Stimulated activated CD4-positive, alpha-beta T cell treated with anti-CD3 and anti-CD28 coated beads, TNF-alpha, amount 100 ng/mL, for 4 hours (primary cell): ENCODE measurements at places on chromosomes 3 and 15.

GRCh38 chr15:36545467-36545992, 33.9 kb upstream of the CDIN1 start:
- no peak for DNase-seq

DNA sequence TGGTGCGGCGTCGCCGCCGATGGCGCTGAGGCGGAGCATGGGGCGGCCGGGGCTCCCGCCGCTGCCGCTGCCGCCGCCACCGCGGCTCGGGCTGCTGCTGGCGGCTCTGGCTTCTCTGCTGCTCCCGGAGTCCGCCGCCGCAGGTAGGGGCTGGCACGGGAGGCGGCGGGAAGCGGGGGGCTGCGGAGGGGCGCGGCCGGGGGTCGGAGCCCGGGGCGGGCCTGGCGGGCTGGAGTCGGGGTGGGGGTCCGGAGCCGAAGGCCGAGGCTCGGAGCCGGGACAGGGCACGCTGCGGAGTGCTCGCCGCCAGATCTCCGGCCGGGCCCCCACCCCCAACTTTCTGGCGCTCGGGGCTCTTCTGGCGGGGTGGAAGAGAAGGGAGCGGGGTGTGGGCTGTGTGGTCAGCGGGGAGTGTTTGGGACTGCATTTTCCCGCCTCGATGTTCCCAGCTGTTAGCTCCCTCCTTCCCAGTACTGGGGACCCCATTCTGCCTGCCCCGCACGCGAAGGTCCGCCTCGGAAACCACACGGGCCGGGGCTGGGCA, 299 bp downstream of the TYRO3 start:
- no peak for DNase-seq

- no peak for DNase-seq
Measured at GRCh38 chr3:34106879-34107278, 308.4 kb downstream of the PDCD6IP start.

- no peak for DNase-seq
Measured at GRCh38 chr3:191695815-191696153, 234.8 kb downstream of the PYDC2 start.

GRCh38 chr15:59812889-59813288, 123.8 kb upstream of the BNIP2 start:
- DNase-seq: no peak

DNA sequence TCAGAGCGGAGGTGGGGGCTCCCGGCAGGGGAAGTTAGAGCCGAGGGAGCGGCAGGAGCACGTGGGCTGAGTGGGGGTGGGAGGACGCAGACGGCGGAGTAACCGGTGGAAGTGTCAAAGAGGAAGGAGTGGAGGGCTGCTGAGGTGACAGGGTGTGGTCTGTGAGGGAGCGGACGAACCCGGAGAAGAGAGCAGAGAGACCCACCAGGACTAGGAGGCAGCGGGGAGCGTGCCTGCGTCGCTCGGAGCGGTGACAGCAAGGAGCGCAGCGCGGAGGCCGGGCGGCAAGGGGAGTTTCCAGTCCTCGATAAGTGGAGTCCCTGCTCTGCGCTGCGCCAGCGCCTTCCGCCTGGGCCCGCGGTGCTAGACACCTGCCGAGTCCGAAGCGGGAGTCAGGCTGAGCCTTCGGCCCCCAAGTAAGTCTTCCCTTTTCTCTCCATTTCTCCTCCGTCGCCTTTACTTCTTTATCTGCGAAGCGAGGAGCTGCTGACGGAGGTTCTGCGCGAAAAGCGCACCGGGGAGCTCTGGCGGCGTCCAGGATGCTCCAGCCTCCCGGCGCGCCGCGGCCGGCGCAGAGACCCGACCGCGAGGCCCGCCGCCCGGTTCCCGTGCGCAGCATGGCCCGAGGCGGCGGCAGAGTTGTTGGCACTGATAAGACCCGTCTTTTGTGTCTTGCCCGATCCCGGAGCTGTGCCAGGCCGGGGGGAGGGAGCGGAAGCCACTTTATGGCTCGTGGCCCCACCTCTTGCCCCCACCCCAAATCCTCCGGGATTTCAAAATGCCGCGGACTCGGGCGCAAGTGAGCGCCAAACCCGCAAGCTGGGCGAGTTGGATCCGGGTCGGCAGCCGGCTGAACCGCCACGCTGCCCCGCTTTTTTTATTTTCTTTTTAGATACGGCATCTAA, 533.0 kb upstream of the SEMA6D start:
- DNase-seq: no peak

- DNase-seq: no peak
Measured at GRCh38 chr15:94387442-94387841, 156.1 kb downstream of the MCTP2 start.

- no peak for DNase-seq
Measured at GRCh38 chr3:123193448-123194101, 8.2 kb upstream of the SEC22A start.

DNA sequence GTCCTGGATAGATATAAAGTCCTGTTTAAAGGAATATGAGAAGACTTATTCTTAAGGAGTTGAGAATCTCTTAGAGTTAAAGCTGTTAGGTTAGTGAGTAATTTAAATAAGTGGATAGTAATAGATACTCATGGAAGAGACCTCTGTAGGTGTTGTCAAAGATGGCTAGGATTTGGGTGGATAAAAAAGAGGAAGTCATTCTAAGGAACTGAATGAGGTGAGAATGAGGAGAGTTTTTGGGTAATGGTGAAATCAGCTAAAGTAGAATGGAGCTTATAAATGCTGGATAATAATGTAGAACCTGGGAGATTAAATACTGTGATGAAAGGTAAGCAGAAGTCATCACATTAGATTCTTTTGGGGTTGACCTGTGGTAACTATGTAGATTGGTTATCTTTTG, 8.1 kb downstream of the ARIH1 start:
- no peak for DNase-seq

- no peak for DNase-seq
Measured at GRCh38 chr3:127716384-127716783, 43.6 kb downstream of the ABTB1 start.

- no peak for DNase-seq
Measured at GRCh38 chr3:45921158-45922038, 21.9 kb upstream of the CXCR6 start.

- DNase-seq: no peak
Measured at GRCh38 chr3:15506571-15506970, 14.9 kb downstream of the COLQ start.

GRCh38 chr15:76588811-76589747, 252.5 kb downstream of the ISL2 start:
- no peak for DNase-seq

DNA sequence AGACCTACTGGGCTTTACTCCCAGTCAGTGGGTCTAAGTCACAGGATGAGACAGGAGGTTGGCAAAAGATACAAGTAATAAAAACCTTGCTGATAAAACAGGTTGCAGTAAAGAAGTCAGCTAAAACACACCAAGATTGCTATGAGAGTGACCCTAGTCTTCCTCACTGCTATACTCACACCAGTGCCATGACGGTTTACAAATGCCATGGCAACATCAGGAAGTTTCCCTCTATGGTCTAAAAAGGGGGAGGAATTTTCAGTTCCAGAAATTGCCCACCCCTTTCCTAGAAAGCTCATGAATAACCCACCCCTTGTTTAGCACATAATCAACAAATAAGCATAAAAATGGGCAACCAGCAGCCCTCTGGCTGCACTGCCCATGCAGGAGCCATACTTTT, 966.7 kb upstream of the ROBO1 start:
- DNase-seq: no peak

DNA sequence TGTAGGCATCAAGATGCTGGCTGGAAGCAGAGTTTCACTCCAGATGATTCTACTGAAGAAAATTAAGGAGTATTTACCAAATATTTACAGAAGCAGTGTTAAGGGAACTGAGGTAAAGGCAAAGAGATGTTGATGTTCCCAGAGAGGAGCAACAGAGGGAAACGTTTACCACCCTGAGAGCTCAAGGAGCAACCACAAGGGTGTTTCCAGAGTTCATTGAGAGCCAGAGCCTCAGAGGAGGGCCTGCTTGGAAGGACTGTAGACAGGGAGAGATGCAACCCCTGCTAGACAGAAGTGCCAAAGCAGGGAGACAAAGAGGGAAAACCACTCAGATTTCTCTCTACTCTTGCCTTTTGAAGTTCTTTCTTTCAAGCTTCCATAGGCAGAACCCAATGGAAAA, 474.5 kb downstream of the RBMS3 start:
- no peak for DNase-seq

GRCh38 chr15:53665930-53666329, 93.5 kb downstream of the WDR72 start:
- no peak for DNase-seq

DNA sequence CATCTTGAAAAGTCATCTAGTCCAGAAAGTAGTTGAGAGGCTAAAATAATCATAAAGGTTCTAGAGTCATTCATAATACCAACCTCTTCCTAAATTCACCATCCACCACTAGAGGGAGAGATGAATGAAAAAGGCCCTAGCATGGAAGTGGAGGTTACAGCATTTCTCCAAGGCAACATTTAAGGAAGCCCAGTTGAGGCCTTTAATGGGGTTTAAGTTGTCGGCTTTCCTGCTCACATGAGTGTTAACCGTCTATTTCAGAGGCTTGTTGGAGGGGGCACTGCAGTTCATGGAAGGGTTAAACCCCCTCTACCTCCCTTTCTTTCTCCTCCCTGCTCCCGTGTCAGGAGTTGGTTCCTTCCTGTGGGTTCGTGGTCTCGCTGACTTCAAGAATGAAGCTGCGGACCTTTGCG, 3.8 kb upstream of the SLCO3A1 start:
- DNase-seq: no peak

DNA sequence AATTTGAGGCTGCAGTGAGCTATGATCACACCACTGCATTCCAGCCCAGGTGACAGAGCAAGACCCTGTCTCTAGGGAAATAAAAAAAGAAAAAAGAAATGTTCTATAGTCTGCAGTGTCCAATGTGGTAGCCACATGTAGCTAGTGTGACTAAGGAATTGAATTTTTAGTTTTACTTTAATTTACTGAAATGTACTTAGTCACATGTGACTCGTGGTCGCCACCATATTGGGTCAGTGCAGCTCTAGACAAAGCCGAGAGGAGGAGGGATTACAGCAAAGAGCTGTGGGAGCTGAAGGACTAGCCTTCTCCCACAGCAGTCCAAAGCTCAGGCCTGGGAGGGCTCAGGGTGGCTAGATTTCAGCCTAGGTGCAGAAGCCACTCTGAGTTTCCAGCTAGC, 65.9 kb upstream of the NTRK3 start:
- DNase-seq: no peak

GRCh38 chr3:159258934-159259333, 457.1 kb downstream of the MFSD1 start:
- DNase-seq: no peak

DNA sequence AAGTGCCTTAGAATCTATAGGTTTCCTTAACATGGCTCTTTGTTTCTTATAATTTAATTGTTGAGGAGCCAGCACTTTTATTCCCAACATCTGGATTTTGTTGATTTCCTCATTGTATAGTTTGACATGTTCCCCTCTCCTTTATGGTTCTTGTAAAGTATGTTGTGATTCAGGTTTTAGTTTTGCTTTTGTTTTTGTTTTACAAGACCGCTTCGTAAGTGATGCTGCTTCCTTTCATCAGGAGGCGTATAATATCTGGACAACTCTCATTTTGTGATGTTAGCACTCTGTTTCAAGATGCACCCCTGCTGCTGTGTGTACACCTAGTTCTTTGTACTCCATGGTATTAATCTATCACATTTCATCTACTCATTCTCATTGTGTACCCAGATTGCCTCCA, 48.7 kb downstream of the SLC49A4 start:
- no peak for DNase-seq

DNA sequence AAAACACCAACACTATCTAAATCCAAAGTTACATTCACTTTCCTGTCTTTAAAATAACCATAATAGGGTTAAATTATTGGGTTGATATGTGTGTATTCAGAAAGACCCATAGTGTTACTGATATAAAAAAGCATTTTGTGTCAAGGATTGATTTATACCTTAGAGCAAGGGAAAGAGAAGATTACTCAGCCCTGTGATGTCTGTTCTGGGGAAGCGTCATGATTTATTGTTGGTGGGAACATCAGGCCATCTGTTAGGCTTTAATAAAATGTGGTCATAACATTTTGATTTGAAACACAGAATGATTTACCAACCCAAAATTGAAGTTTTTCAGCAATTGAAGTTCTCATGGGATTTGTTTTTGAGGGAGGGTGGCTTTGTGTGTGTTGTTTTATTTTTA, 33.2 kb downstream of the SIDT1 start:
- DNase-seq: no peak

DNA sequence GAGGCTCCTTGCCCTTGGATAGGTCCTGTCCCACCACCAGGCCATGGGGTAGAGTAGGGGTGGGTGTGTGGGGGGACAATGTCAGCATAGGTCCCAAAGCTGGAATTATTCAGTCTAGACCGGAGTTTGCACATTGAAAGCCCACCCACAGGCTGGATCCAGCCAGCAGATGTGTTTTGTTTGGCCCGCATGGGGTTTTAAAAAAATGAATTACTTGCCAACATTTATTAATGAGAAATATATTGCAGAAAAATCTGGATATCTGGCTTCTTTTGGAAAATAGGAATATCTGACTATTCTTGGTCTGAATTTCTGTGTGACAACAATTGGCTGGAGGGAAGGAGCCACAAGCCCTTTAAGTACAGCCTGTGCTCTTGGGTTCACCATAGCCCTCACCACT, 17.3 kb upstream of the LRIG1 start:
- no peak for DNase-seq

- DNase-seq: no peak
Measured at GRCh38 chr15:39354189-39354588, 226.7 kb upstream of the THBS1 start.

GRCh38 chr3:177283983-177284382, 86.7 kb upstream of the TBL1XR1 start:
- DNase-seq: no peak

DNA sequence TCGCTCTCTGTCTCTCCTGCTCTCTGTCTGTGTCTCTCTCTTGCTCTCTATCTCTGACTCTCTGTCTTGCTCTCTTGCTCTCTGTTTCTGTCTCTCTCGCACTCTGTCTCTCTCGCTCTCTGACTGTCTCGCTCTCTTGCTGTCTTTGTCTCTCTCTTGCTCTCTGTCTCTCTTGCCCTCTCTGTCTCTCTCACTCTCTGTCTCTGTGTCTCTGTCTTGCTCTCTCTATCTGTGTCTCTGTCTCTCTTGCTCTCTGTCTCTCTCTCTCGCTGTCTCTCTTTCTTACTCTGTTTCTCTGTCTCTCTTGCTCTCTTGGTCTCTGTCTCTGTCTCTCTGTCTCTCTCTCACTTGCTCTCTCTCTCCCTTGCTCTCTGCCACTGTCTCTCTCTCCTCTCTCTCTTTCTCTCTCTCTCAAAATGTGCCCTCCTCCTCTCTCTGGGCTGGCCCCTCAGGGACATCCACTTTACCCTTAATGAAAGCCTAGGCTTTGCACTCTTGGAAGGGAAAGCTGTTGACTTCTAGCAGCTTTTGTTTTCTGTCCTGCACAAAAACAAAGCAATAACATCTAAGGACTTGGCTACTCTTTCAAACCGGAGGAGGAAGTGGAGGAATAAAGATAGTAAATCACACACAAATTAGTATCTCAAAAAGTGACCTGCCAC, 73.9 kb upstream of the NR2E3 start:
- no peak for DNase-seq

DNA sequence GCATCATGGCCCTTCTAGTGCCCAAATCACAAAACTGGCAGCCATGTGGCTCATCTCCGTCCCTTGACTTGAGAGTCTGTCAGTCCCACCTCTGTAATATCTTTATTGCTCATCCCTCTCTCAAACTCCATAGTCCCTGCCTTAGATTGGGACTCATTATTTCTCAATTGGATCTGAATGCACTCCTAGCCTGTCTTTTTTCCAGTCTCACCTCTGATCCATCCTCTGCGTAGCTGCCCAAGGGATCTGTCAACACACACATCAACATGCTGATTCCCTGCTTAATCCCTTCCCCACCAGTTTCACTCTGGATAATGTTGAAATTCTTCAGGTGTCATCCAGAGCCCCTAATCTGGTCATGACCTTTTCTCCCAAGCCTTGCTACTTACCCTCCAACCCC, 39.3 kb downstream of the NMNAT3 start:
- no peak for DNase-seq

GRCh38 chr3:141348837-141349236, 19.5 kb upstream of the ZBTB38 start:
- no peak for DNase-seq
